ENCODE measurements at places on chromosomes 7 and 10.

- no peak for DNase-seq
These were observed 4.9 kb upstream of the CLDN3 start for GRCh38 chr7:73774923-73775322.

DNA sequence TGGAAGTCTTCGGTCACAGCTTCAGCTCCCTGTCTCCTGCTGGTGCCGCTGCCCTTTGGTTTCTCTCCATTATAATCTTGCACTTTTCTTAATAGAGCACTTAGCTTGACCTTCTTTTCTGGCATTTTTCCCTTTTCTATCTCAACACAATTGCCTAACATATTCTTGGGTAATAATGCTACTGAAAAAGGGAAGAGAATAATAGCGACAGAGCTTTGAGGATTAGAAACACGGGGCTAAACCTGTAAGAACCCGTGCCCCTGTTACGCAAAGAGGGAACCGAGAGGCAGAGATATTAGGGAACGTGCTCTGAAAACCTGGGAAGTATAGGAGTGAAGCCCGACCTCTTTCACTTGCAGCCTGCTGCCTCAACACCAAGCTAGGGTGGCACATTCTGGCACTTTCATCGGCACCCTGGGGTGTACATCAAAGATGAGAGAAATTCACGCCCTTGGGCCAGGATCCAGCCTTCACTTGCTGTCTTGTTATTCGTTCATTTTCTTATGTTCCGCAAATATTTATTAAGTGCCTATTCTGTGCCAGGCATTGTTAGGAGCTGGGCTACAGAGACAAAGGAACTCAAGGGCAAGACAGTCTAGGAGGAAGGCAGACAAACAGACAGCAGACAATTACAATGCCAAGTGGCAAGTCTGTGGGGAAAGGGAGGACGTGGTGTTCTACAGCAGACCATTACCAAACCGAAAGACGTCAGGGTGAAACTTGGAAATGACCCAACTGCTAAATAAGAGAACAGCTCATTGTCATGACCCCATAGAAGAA, 33.0 kb upstream of the GALNTL5 start:
- DNase-seq = no peak

DNA sequence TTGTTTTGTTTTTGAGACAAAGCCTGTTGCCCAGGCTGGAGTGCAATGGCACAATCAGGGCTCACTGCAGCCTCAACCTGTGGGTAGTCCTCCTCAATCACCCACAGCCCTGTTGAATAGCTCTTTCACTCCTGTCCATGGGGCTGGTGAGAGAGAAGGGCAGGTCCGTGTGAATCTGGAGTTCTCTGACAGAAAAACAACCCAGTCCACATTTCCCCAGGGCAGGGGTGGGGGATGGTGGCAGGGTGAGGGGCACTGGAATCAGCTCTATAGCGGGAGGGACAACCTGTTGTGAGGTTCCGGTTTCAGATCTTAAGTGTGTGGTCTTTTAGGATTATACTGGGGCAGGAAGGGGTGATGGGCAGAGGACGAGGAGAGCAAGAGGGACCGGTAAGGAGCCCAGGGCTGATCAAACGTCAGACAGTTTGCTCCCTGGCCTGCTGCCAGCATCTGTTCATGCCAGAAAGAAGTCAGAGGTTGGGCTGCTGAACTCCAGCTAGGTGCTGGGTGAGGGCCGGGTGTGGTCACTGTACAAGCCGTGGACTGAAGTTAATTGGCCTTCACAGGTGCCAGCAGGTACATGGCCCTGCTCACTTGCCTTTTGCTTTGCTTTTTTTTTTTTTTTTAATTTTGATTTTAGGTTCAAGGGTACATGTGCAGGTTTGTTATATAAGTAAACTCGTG, 33.2 kb upstream of the MKRN1 start:
- DNase-seq = no peak

DNA sequence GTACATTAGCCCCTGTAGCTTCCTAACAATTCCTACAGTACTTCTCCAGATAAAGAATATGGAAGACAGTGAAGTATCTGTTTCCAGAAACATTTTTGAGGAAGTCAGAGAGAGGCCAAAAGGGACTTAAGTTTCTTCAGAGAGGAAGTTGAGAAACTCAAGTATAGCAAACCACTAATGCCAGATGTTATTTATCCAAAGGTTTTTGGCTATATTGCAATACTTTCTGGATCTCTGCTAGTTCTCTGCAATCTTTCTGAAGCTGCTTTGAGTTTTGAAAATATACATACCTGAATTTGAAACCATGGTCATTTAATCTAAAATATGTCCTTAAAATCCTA, 64.7 kb downstream of the BICC1 start:
- no peak for DNase-seq
